ENCODE measurements at places on chromosomes 12 and 14.
A peak's percentile ranks its signal among the peaks of the same experiment; 100 is the strongest.

DNA sequence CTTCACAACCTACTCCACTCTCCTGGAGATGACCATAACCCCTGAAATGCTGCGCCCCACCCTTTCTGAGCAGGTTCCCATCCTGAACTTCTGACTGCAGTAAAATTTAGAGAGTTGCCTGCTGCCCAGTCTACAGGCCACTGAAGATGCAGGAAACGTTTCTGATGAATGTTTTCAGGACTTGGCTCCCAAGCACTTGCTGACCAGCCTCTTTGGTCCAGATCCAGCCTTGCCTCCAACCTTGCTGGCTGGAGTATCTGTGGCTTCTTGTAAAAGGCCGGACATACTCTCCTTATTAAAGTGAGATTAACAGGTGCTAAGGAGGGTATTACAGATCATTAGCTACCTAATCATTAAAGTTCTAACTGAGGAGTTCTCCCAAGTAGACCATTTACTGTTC lies 70.3 kb upstream of the STXBP6 start:
- DNase-seq = no peak

DNA sequence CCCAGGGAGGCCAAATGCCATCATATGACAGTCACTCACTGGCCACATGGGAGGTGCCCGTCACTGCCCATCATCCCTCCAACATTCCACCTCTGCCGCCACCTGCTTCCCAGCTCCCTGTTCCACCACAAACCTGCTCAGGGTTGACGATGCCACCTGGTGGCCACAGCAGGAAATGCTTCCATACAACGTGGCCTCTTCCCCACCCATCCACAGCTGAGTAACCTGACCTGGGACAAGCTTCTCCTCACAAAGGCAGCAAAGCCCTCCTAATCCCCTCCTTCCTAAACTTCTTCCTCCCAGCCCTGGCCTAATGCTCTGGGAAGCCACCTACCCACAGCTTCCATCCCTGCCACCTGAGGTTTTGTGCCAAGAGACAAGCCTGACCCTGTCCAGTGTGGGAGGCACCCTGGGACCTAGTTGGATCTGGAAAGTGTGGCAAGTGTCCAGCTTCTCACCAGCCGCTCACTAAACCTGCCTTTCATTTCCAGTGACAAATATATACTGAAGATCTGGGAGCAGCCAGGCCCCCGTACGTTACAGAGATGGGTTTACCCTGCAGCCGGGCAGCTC lies 4.3 kb downstream of the DEGS2 start:
- peak; percentile 20 for DNase-seq

- DNase-seq = no peak
Measured at GRCh38 chr12:92518071-92518470, 184.7 kb upstream of the PLEKHG7 start.

DNA sequence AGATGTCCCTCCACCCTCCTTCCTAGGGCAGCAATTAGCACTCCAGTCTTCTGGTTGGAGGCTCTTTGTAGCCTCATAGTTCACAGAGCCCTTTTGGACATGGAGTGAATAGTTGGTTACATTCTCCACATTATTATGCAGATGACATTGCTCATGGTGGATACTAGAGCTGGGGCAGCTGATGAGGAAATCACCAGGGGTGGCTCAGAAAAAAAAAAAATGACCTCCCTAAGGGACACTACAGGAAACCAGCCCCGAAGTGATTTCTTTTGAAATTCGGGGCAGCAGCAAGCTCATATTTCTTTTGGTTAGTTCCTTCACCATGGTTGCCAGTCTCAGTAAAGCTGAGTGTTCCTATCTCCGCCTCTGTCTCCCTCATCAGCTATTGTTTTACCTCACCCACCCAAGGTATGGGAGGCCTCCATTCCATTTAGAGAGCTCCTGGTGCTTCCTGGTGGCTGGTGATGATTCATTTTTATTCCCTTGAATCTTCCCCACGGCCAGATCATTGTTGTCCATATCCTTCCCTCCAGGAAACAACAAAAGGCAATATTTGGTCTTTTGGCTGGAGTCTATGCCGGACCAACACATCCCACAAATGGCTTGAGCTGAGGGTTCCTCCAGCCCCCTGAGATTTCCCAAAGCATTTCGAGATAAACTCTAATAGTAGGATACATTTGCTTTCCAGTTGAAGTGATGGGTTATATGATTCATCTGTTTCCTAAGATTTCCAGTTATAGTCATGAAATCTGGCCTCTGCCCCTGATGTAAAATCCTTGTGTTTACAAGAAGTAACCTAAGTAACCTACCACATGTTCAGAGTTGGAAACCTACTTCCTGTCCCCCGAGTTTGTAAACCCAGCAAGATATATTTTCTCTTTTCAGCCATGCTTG lies 56.2 kb upstream of the NID2 start:
- no peak for DNase-seq

- DNase-seq = no peak
Measured at GRCh38 chr12:130555628-130556485, 160.2 kb downstream of the RIMBP2 start.

- no peak for DNase-seq
Measured at GRCh38 chr12:116200812-116201211, 76.7 kb downstream of the MED13L start.

- no peak for DNase-seq
Measured at GRCh38 chr12:104648756-104649155, 192.0 kb downstream of the CHST11 start.

DNA sequence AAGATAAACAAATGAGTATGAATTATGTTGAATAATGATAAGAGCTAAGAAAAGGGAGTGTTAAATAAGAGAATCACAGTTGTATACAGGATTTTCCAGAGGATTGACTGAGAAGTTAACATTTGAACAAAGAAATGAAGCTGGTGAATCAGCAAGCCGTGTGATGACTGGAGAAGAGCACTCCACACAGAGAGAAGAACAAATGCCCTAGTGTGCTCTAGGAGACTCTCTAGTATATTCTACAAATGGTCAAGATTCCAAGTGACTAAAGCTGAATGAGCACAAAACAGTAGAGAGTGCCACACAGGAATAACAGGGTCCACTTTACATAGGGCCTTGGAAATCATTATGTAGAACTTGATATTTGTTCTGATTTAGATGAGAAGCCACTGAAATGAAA lies 587.1 kb upstream of the ATXN7L3B start:
- no peak for DNase-seq

GRCh38 chr12:16610001-16610585 lies 4.1 kb upstream of the LMO3 start:
- no peak for DNase-seq

GRCh38 chr12:40942326-40942725 lies 245.8 kb upstream of the PDZRN4 start:
- DNase-seq = no peak

DNA sequence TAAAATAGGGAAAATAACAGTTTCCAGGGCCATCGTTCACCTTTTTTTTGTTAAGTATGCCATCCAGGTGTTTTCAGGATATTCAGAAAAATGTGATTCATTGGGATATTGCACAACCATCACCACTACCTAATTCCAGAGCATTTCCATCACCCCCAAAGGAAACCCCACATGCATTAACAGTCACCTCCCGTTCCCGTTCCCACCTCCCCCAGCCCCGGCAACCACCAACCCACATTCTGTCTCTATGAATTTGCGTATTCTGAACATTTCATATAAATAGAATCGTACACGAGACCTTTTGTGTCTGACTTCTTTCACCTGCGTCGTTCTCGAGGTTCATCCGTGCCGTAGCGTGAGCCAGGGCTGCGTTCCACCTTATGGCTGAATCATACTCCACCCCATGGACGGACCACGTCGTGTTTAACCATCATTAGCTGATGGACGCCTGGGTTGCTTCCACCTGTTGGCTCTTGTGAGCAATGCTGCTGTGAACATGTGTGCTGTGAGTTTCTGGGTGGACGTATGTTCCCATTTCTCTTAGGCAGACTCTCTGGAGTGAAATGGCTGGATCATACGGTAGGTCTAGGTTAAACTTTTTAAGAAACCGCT lies 51.0 kb upstream of the NCOR2 start:
- no peak for DNase-seq

DNA sequence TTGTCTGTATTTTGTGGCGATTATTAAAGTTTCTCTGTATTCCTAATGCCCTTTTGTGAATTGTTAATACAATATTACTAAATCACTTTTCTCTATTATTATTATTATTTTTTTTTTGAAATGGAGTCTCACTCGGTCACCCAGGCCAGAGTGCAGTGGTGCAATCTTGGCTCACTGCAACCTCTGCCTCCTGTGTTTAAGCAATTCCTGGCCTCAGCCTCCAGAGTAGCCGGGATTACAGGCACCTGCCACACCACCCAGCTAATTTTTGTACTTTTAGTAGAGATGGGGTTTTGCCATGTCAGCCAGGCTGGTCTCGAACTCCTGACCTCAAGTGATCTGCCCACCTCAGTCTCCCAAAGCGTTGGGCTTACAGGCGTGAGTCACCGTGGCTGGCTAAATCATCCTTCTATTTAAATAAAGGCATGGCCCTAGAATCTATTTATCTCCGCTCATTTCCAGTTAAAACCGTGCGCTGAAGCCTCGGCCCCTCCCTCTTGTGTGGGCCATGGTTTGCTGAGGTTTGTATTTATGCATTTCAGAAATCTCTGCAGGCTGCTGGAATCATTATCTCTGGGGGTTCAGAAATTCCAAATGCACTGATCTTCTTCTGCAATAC lies 1136.4 kb upstream of the TMEM132C start:
- DNase-seq = no peak

GRCh38 chr14:92993302-92993701 lies 70.4 kb downstream of the CHGA start:
- DNase-seq = no peak

GRCh38 chr12:116856729-116857128 lies 24.5 kb downstream of the HRK start:
- no peak for DNase-seq

- no peak for DNase-seq
Measured at GRCh38 chr14:53701108-53701875, 255.3 kb downstream of the BMP4 start.

- DNase-seq = no peak
Measured at GRCh38 chr12:63964301-63964700, 119.8 kb downstream of the SRGAP1 start.

- DNase-seq = no peak
Measured at GRCh38 chr14:23076785-23077408, 18.0 kb downstream of the ACIN1 start.

DNA sequence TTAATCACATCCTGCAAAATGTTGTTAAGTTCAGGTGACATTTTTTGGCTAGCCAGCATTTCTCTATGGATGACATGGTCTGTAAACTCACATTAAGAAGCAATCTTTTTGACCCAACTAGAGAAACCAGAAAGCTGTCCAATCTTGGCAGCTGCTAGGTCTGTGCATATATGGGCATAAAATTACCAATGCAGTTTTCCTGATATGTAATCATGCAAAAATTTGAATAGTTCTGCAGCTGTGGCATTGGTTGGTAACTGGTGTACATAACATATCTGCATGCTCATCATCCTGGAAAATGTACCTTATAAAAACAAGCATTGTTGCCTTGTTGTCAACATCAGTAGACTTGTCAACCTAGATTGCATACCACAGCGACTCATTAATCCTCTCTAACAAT lies 620.0 kb upstream of the LRFN5 start:
- no peak for DNase-seq

- no peak for DNase-seq
Measured at GRCh38 chr14:65214741-65215140, 112.4 kb upstream of the MAX start.

DNA sequence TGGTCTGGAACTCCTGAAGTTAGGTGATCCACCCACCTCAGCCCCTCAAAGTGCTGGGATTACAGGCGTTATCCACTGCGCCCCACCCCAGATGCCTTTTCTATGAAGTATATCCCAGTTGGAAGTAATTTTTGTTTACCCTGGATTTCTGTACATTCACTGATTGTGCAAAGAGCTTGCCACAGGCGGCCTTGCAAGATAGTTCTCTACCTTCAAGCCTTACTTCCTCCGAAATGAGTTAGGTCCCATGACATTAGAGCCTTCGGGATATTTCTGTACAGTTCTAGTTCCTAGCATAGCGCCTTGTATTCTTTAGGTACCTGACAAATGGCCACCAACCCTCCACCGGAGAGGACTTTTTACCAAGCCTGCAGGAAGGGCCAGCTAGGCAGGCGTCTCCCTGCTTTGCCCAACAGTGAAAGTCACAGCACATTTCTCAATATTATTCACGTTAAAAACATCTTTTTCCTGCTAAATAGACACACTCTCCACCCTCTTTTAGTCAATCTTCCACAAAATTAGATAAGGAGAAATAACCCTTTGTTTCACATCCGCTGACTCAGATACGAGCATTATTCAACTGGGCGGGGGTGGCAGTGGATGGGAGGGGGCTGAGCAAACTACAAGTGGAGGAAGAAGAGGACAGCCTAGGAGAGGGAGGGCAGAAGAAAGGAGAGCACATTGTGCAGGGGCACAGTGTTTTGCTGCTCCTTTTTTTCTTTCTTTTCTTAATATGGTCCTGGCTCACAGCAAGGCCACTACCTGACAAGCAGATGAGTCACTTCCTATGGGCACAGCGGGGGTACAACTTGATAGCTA lies 40.0 kb upstream of the CAPRIN2 start:
- DNase-seq = no peak

DNA sequence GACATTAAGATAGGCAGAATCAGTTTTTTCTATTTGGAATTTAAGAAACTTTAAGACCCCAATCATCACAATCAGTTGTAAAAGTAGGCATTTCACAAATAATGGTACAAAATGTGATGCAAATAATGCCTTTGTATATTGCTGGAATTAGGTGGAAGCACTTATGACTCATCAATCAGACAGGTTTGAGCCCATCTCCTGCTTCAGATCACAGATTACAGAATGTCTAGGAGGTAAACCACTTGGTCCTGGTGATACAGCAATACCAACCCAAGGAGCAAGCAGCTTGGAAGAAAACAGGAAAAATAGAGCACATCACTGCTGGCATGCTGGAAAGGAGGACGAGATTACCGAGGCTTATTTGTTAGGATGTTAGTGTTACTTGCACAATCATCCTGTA lies 57.6 kb downstream of the C12orf56 start:
- no peak for DNase-seq

GRCh38 chr12:123094349-123095077 lies 56.4 kb downstream of the PITPNM2 start:
- DNase-seq = no peak

DNA sequence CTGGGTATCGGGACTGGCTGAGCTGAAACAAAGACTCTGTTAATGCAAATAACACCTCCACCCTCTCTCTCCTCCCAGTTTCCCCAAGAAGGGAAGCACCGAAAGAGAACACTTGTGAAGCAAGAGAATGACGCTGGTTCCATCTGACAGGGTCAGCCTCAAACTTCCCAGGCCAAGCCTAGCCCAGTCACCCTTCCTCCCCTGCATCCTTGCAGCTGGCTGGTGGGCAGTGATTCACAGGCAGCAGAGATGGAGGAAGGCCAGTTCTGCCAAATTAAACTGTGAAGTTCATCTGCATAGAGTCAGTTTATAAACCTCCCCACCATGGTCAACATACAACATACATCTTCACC lies 2.8 kb downstream of the LRRC74A start:
- no peak for DNase-seq

Measured in stimulated activated CD4-positive, alpha-beta T cell treated with anti-CD3 and anti-CD28 coated beads, Interleukin-4, amount 100 ng/mL, for 4 hours (primary cell).